ENCODE measurements at places on chromosomes 4 and X.

DNA sequence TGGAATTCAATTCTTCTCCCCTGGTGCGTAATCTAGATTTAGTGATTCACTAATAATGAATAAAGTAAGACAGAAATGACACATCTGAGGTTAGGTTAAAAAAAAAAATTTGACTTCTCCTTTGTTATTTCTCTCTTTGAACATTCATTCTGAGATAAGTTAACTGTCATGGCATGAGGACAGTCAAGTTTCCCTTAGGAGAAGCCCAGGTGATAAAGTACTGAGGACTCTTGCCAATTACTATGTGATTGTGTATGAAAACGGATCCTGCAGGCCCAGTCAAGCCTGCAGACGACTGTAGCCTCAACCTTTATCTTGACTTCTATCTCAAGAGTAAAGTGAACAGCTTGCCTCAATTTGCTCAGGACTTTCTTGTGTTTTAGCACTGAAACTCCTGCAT is 293.2 kb downstream of the PRR32 start:
- no peak for DNase-seq

GRCh38 chr4:106421441-106422296 is 53.1 kb upstream of the GIMD1 start:
- no peak for DNase-seq

DNA sequence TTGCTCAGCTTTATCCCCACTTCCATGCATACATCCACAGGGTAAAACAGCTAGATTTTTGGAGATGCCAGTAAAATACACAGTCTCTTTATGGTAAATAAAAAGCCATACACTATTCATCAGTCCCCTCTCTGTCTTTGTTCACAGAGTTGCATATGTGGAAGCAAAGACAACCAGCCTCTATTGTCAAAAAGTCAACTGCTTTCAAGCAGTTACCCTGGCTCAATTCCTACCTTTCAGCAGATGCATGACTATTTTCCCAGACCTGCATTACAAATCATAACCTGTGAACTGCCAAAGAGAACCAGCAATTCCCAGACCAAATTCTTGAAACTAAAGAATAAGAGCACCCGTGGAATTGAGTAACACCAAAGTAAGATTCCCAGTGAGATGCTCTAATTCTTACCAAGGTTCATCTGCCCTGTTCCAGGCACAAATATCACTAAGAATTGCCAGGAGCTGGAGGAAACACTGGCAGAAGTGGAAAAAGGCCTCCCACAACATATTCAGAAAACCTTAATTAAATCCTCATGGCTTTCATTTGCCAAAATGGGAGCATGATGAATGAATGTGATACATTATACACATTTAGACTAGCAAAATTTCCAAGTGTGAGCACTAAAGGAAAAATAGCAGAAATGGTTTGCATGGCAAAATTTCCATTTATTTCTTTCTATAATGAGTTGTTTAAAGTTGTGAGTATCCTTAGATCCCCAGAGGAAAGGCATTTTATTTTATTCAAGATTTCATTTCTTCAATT is 391.2 kb upstream of the ADGRL3 start:
- no peak for DNase-seq

- DNase-seq = peak; percentile 85
Measured at GRCh38 chrX:130173190-130173895, 1.6 kb downstream of the RAB33A start.

- DNase-seq = no peak
Measured at GRCh38 chr4:138562544-138562991, 320.4 kb upstream of the SLC7A11 start.

GRCh38 chrX:118356154-118356701 is 10.3 kb downstream of the WDR44 start:
- no peak for DNase-seq

DNA sequence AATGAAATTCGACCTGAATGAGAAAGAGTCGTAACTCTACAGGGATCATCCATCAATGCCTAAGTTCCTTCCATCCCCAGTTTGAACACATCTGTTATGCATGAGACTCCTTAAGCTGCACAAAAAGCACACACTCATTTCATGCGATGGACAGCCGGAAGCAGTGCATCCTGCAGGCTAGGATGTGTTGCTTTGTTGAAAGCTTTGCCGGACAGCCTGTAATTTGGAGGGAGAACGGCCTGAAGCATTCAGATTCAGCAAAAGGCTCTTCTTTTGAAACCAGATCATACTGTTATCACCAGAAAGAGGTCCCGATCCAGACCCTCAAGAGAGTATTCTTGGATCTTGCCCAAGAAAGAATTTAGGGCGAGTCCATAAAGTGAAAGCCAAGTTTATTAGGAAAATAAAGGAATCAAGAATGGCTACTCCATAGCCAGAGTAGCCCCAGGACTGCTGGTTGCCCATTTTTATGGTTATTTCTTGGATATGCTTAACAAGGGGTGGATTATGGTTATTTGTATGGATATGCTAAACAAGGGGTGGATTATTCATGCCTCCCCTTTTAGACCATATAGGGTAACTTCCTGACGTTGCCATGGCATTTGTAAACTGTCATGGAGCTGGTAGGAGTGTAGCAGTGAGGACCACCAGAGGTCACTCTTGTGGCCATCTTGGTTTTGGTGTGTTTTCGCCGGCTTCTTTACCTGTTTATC is 48.1 kb upstream of the DHRSX start:
- DNase-seq = no peak

DNA sequence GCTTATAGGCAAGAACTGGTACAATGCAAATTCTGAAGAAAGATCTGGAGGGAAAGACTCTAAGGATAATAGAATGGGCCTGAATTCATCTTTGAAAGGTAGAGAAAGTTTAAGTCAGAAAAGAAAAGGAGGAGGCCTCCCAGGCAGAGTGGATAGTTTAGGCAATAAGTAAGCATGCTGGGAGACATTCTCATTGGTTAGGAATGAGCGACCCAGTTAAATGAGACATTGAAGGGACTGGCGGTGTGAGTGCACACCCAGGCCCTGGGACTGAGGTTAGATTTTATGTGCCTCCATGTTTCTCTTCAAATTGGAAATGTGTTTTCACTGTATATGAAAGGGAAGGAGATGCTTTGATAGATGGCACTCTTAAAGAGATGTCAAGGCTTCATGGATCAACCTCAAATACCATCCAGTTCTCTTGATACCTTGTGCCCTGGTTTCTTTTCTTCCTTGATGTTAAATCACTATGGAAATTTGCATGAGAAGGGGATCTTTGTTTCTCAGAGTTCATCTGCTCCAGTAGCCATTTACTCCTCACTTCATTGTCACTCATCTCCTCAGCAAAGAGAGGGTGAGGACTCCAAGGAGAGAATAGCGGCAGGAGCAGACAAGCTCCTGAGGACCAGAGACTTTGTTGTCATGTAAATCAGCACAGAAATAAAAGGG is 584.2 kb upstream of the INTU start:
- DNase-seq = no peak

Measured in ascending aorta (tissue), 2 donors.